Cerebellum (tissue), 4 donors: ENCODE measurements at places on chromosomes 13 and 19.

GRCh38 chr19:48477067-48477685 lies 8.0 kb downstream of the CYTH2 start:
- no peak for DNase-seq

DNA sequence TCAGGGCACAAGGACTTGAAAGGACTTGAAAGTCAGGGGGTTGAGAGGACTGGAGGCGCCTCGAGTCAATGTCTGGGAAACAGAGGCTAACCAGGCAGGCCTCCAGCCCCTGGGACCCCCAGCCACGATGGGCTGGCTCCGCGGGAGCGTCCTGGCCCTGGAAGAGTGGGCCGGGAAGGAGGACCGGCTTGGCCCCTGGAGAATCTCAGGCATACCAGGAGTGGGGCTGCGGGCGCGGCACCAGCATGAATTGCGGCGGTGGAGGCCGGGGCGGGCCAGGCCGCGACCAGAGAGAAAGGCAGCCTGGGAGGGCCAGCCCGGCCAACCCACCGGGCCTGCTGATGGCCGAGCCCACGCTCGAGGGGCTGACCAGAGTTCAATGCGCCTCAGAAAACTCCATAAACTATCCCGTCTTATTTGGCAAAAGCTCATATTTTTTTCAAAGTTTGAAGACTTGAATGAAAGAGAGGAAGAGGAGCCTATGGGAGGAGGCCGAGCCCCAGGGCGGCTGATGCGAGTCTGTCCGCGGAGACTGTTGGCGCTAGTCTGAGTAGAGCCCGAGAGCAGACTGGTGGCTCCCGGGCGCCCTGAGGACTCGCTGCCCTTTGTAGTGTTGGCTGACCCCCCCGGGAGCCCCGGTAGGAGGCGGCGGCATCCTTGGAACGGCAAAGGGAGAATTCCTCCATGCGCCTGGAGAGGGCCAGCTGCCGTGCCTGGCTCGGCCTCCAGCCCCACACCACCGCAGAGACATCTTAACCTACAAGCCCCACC lies 68.0 kb downstream of the MLLT1 start:
- DNase-seq, result no peak

DNA sequence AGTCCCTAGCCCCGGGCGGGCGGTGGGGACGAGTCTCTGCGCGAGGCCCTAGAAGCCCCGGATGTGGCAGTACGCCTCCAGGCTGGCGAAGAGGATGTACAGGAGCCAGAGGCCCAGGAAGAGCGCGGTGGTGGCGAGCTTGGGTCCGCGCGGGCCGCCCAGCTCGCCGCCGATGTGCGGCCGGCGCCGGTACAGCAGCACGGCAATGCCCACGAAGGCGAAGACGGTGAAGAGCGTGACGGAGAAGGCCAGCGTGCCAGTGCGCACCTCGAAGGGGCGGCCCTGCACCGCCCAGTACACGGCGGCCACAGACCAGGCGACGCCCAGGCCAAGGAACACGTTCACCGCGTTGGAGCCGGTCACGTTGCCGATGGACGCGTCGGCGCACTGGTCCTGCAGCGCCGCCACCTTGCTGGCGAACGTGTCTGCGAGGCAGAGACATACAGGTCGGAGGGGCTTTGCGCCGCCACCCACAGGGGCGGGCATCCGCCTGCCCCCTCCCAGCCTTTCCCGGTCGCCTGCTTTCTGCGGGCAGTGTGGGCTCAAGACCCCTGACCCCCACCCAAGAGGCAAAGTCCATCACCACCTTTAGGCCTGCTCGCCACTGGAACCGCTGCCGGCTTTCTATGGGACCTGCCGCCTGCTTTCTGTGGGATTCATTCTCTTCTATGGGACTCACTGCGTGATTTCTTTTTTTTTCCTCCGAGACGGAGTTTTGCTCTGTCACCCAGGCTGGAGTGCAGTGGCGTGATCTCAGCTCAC lies 10.9 kb upstream of the MEIS3 start:
- DNase-seq, result no peak

- DNase-seq, result no peak
These were observed 2.1 kb upstream of the TGFB1 start for GRCh38 chr19:41355802-41356201.

GRCh38 chr13:44734201-44734707 lies 158.1 kb upstream of the TSC22D1 start:
- no peak for DNase-seq
